NCI-H748 treated with DMSO at 0.1 percent for 48 hours (cell line): ENCODE measurements at places on chromosomes 16 and 17.

GRCh38 chr17:64291268-64291851, 28.3 kb upstream of the TEX2 start:
- no peak for DNase-seq

DNA sequence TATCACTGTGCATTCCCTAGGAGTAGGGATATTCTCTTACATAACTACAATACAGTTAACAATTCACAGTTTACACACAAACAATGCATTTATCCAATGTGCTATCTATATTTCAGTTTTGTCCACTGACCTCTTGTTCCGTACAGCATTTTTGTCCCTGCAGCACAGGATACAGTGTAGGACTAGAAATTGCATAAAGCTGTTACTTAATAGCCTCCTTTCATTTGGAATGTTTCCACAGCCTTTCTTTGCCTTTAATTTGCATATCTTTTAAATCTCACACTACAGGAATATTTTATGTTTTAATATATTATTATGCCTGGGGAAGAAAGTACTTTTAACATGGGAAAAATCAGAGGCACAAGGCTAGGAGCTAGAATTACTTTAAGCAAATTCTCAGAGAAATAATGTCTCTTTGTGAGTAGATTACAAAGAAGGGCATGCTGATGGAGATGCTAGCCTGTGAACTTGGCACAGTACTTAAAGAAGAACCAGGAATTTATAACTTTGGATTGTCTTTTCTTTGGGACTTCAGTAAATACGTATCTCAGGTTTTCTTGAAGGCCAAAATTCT, 144.3 kb downstream of the ITFG1 start:
- no peak for DNase-seq

DNA sequence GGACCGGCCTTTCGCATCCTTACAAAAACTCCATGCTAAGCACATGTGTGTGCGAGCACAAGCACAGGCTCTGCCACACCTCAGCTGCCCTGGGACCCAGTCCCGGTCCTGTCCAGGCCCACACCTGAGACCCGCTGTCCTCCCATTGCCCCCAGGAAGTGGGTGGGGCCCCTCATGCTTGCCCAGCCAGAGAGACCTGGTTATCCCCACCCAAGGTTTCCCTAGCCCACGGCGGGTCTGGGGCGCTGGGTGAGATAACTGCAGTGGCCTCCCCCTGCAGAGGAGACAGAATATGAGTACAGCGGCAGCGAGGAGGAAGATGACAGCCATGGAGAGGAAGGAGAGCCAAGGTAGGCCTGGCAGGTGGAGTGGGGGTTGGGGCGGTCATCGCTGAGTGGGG, 12.5 kb upstream of the C17orf107 start:
- DNase-seq = no peak

GRCh38 chr17:39306509-39307212, 80.9 kb upstream of the STAC2 start:
- DNase-seq = no peak

- no peak for DNase-seq
Observed at GRCh38 chr17:43809121-43809520, 23.8 kb downstream of the MPP3 start.

DNA sequence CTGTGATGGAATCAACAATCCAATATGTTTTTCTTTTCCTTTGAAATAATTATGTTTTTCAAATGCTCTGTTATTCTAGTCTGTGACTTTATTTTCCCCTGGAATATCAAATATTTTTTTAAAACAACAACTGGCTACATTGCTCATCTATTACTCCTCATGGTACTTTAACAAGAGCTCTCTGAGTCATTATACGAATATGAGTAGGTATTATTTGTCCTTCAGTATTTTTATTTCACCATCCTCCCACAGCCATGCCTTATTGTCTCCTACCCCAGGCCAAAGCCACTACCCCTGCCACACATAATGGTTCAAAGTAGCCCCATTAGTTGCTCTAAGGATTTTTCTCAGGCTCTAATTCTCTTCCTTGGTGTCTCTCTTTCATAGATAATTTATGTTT, 1572.3 kb downstream of the CDH8 start:
- DNase-seq = no peak

- no peak for DNase-seq
Observed at GRCh38 chr16:86740906-86741799, 162.8 kb downstream of the FOXL1 start.

- DNase-seq = no peak
Observed at GRCh38 chr16:24789881-24790280, 55.9 kb upstream of the SLC5A11 start.

DNA sequence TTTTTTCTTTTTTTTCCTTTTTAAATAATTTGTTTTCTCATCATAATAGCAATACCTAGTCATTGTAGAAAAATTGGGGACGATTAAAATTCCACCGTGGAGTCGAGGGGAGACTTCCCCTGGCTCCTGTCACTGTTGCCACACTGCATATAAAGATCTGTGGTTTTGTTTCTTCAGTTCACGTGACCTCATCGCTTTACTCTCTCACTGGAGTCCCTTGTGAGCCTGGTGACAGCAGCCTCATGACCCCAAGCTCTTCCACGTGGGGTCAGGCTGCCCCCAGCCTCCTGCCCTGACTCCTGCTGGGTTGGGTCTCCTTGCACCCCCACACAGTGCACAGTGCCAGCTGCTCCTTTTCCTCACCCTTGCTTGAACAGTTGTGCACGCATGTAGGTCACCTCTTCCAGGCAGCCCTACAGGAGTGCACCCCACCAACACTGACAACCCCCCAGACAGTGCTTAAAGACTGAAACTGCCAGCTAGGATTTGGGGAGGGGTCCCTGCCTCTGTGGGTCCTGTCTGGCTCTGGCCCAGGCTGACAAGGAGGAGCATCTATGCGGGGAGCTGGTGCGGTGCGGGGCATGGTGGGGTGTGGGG, 7.3 kb upstream of the METRNL start:
- DNase-seq = no peak

DNA sequence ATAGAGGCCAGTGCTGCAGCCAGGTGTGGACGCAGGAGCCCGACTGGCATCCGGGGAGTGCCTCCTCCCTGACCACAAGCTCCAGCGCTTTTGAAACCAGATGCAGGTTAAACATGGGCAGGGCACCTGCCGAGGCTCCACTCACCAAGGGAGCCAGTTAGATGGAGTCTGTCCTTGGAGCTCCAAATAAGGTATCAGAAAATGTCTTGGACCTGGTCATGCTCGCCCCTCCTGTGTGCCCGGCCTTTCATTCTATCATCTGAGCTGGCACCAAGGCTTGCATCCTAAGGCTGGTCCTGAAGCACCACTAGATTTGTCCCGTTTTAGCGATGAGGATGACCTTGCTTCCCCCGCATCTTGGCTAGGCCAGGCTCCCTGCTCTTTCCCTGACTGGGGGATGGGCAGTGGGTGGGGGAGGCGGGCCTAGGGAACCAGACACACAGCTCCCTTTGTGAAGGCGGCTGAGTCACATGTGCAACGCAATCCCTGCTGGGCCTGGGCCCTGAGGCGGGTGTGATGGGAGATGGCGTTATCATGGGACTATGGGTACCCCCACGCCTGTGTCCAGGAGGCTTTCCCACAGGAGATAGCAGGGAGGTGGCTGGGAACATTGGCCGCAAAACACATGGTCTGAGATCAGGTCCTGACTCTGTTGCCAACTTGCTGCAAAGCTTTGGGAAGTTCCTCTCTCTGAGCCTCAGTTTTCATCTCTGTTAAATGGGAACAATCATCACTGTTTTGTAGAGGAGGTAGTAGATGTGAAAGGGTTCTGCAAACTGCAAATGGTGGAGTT, 5.0 kb upstream of the ADGRG1 start:
- DNase-seq = no peak

DNA sequence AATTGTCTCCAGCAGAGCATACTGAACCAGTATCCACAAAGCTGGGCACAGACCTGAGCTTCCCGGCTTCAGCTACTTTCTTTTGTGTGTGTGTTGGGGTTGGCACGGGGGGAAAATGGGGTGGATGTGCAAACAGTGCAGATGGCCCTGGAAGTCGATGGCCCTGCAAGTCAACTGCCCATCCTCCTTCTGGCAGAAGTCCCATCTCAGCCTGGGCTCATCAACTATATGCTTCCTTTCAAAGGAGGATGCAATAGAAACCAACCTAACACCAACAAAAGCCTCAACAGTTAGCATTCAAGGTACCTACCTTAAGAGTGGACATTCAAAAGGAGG, 55.7 kb downstream of the SOX9 start:
- DNase-seq = no peak

- no peak for DNase-seq
Observed at GRCh38 chr17:8922451-8922850, 43.1 kb downstream of the PIK3R5 start.

- DNase-seq = no peak
Observed at GRCh38 chr16:87457709-87458423, 35.0 kb downstream of the ZCCHC14 start.

DNA sequence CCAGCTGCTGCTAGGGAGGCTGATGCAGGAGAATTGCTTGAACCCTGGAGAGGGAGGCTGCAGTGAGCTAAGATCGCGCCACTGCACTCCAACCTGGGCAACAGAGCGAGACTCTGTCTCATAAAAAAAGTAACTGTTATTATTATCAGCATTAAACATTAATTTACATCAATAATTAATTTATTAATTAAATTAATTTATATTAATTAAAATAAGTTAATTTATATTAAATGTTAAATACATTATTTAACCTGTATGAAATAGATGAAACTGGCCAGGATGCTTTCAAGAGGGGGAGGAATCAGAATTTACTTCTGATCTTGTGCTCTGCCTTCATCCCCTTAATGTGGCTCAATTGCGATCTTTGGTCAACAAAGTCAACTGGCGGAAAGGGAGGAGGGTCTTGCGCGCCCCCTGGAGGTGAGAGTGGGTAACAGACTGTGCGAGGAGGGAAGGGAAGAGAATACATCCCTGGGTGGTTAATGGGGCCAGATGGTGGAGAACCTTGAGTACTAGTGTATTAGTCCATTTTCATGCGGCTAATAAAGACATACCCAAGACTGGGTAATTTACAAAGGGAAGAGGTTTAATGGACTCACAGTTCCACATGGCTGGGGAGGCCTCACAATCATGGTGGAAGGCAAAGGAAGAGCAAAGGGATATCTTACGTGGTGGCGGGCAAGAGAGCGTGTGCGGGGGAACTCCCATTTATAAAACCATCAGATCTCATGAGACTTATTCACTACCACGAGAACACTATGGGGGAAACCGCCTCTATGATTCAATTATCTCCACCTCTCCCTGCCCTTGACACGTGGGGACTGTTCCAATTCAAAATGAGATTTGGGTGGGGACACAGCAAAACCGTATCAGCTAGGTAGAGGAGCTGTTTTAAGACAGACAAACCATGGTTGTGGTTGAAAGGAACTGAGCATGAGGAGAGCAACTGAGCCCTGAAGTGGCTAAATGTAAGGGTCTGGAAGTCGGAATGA, 15.7 kb upstream of the CPPED1 start:
- peak; percentile 16 for DNase-seq

DNA sequence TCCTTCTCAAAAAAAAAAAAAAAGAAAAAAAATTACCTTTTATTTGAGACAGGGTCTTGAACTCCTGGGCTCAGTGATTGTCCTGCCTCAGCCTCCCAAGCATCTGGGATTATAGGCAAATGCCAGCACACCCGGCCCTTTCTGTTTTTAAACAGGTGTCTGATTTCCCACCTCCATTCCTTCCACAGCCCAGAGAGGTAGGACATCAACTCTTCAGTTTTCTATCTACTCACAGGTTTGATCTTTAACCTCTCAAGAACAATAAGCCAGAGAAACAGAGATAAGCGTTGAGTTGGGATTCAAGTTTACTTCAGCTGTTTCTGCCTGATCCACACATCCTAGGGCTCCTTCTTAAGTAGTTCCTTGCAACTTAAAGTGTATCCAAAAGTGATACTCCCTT, 41.5 kb upstream of the TEX2 start:
- DNase-seq = no peak
